ENCODE measurements at places on chromosomes 2 and 18. TPM values are rescaled to one million over a fixed set of nuclear protein-coding genes. Genes with fewer than 3 reads are reported as not detected.

The DSEL gene
- total RNA-seq: 8.5 TPM

The GRHL1 gene
- 0.76 TPM for total RNA-seq

The CYP27A1 gene
- total RNA-seq: 19.2 TPM

The LYG2 gene
- total RNA-seq: not detected

The CDK15 gene
- not detected for total RNA-seq
